ENCODE measurements at places on chromosomes 7 and 10. TPM values are rescaled to one million over a fixed set of nuclear protein-coding genes. Genes with fewer than 3 reads are reported as not detected.

DNA sequence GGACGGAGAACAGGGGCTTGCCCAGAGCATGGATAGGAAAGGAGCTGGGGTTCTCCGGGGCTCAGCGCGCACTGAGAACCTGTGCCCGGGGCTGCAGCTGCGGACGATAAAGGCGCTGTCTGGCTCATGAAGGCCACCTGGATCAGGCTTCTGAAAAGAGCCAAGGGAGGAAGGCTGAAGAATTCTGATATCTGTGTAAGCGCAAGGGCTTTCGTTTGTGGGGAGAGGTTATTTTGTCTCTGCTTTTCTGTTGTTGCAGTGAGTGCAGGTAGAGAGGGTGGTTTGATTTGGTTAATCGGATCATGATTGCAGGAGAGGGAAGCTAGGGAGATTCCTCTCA, 250.5 kb downstream of the NSUN6 start:
- no peak for DNase-seq

GRCh38 chr7:140260352-140261104, 83.7 kb upstream of the KDM7A start:
- DNase-seq, result no peak

DNA sequence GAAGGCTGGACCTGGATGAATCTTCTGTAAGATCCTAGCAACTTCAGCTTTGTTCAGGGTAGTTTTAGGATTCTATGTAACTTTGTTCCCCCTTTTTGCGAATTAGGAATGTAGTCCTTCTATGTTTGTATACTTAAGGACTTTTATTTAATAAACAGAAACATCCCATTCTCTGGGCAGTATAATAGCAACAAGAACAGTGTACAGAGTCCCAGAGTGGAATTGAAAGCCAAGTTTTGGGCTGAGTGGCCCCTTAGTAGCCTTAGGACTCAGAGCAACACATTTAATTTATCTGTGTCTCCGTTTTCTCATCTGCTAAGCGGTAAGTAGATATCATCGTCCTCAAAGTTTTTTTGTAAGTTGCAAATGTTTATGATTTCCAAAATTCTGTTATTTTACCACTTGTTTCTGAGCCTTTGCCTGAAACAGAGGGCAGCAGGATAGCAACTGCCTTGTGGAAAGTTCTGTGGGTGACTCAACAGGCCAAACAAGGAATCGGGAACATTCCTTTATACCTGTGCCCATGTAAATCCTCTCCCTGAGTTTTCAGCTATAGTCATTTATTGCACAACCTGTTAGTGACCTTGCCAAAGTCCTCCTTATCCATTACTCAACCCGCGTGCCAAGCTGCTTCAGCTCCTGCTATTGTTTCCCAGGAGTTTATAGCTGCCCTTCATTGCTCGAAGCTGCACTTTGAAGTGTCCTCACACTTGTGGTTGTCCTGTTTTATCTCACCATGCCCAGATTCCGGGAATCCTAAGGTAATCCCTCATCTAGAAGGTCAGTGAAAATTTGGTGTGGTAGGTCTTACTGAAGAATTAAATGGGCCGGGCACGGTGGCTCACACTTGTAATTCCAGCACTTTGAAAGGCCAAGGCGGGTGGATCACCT, 199.1 kb upstream of the AHR start:
- no peak for DNase-seq

Gene H2BK1
- not detected for total RNA-seq

Gene JCAD
- 23.5 TPM for total RNA-seq

Gene SPDYE2B
- total RNA-seq, result not detected

Gene CPED1
- not detected for total RNA-seq

Measured in Caki2 (cell line).